Foreskin melanocyte (primary cell): ENCODE measurements at places on chromosomes 4 and X.

GRCh38 chrX:11968991-11969390 lies 169.3 kb upstream of the FRMPD4 start:
- no peak for DNase-seq

DNA sequence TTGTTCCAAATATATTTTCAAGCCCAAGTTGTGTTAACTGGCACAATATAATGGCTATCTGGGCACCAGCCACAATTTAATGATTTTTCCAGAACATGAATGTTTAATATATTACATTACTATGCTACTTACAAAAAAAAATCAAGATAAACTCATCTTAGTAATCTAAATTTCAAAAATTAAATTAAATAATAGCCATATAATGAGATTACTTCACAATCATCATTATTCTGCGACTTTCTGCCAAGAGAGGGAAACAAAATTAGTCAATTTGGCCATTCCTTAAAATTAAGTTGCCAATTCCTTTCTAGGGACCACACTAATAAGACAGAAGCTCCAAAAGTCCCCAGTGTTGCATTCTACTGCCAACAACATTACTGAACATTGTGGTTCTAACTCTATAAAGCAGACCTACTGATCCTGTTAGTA lies 7.5 kb downstream of the NEK1 start:
- DNase-seq: no peak

DNA sequence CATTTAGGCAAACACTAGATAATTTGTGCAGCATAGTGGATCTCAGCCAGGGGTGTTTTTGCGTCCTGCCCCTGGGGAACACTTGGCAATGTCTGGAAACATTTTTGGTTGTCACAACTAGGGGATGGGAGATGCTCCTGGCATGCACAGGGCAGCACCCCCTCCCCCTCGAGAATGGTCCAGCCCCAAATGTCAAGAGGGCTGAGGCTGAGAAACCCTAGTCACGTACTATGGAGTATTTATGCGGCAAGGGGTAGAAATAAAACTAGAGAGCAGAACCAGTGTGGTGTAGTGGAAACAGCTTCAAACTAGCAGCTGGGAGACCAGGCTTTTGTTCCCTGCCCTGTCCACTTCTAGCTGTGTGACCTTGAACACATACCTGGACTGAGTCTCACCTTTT lies 38.2 kb upstream of the CLCN4 start:
- no peak for DNase-seq

- no peak for DNase-seq
Measured at GRCh38 chrX:13074297-13075262, 30.2 kb upstream of the FAM9C start.

DNA sequence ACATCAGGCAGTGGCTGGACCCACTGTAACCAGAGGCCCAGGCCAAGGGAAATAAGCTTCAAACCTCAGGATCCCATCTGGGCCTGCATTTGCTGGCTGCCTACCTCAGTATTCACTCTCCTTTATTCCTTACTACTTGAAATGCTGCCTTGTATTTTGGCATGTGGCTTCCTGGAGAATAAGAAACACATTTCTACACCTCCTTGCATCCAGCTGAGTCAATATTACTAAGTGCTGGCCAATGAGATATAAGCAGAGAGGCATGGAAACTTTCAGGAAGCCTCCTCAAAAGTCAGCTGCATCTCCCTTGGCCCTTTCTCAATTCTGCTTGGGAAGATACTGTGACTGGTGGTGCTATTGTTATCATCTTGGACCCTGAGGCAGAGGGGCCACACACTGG lies 59.8 kb upstream of the RELL1 start:
- no peak for DNase-seq

DNA sequence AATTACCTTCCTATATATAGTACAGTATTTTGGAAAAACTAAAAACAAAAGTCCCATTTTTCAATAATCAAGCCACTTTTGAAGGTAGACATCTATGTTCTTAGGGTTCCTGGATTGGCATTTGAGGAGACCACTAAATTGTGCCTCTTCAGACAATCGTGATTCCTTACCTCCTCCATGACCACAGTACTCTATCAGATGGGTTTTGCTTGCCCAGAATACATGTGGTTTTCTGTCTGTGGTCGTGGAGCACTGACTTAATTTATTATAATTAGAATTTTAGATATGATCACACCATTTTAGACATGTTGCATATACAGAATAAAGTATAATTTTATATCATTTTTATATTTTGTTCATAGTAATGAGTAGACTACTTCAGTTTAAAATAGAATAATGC lies 67.9 kb downstream of the NDST3 start:
- no peak for DNase-seq

GRCh38 chr4:44580231-44580630 lies 71.2 kb downstream of the YIPF7 start:
- no peak for DNase-seq

- no peak for DNase-seq
Measured at GRCh38 chr4:8252301-8253173, 17.0 kb upstream of the HTRA3 start.

GRCh38 chr4:121777625-121778024 lies 12.7 kb upstream of the SMIM43 start:
- DNase-seq: no peak

DNA sequence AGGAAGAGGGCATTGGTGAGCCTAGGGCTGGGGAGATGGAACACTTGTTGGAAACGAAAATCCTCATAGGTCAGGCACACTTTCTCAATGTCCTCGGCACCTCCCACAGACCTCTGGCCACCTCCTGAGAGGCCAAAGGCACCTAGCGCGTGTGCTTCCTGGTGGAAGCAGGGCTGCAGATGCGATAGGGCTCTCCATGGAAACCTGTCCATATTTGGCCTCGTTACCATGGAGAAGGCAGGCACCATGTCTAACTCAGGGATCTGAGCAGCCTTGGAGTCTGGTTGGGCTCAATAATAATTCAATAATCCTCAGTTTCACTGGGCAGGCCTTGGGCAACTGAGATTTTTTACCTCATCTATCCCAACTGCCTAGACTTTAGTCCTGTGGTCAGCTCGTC lies 58.3 kb downstream of the RAI2 start:
- no peak for DNase-seq

GRCh38 chr4:74549936-74550335 lies 105.0 kb downstream of the AREG start:
- DNase-seq: no peak

- no peak for DNase-seq
Measured at GRCh38 chr4:148443512-148444295, 1.5 kb upstream of the NR3C2 start.

GRCh38 chrX:103344606-103345005 lies 11.7 kb upstream of the TCEAL9 start:
- no peak for DNase-seq

DNA sequence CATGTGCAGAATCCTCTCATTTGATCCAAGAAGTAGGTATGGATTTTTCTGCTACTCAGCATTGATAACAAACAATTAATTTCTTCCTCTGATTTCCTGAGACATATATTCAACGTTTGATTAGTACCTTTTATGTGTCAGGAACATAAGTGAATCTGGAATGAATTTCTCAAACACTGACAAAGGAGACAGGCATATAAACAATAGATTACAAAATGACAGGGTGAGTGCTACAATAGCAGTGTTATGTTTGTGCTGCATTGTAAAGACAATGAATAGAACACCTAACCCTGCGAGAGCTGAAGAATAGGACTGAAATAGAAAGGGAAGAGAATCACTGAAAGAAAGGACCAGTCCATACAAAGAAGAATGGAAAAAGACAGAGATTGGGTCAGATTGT lies 52.9 kb downstream of the ARHGAP24 start:
- no peak for DNase-seq

- DNase-seq: no peak
Measured at GRCh38 chr4:8348071-8348470, 78.5 kb downstream of the HTRA3 start.

DNA sequence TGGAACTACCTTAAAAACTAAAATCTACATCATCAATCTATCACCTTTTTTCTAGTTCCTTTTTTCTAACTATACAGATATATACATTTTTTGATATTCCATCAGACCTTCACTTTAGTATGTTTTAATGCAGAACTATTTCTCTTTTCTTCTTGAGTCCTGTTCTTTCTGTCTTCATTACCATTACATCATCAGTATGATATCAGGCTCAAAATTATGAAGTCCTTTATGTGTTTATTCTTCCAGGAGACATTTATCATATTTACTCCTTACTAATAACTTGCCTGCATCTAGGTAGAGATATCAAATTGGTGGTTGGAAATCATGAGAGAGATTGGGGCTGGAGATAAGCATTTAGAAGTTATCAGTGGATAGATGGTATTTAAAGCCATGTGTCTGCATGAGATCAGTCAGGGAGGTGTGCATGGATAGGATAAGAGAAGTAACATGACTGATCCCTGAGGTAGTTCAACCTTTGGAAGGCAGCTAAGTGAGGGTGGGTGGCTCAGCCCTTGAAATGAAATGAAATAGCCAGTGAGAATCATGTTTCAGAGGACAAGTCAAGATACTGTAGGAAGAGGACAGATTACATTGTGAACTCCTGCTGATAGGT lies 43.1 kb downstream of the MRPL1 start:
- no peak for DNase-seq

GRCh38 chrX:88937616-88938015 lies 190.6 kb downstream of the CPXCR1 start:
- no peak for DNase-seq
